ENCODE measurements at places on chromosomes 12 and 14. TPM values are rescaled to one million over a fixed set of nuclear protein-coding genes. Genes with fewer than 3 reads are reported as not detected.

NKX2-1 gene
- 0.49 TPM for total RNA-seq

MGST1 gene
- total RNA-seq: 0.98 TPM

ANAPC5 gene
- 99.1 TPM for total RNA-seq

POLR3B gene
- 17.2 TPM for total RNA-seq

CCDC175 gene
- total RNA-seq: 2.0 TPM

PPM1A gene
- total RNA-seq: 65.6 TPM

TMEM132D gene
- total RNA-seq: 4.9 TPM

SYT1 gene
- 152 TPM for total RNA-seq

GPX2 gene
- not detected for total RNA-seq

CCDC196 gene
- total RNA-seq: not detected
